Activated T-helper 1 cell treated with anti-CD3 and anti-CD28 coated beads, Interleukin-2, amount 50 U/mL, for 16 hours (primary cell): ENCODE measurements at places on chromosomes 3 and 15.

DNA sequence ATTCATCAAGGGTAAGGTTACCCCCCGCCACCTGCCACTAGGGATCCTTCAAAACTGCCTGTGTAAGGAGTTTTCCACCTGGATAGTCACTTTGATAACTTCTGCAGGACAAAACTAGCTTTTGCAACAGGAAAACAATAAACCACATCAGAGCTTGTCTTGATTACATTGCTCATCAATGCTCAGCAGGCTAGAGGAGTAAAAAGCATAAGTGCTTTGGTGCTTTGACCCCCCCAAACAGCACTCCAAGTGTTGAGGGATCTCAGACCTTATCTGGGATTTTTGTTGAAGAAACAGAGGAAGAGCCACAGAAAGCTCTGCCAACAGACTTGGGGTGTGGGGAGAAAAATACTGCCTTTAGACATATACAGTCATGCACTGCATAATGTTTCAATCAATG, 10.8 kb upstream of the PHLDB2 start:
- no peak for DNase-seq

DNA sequence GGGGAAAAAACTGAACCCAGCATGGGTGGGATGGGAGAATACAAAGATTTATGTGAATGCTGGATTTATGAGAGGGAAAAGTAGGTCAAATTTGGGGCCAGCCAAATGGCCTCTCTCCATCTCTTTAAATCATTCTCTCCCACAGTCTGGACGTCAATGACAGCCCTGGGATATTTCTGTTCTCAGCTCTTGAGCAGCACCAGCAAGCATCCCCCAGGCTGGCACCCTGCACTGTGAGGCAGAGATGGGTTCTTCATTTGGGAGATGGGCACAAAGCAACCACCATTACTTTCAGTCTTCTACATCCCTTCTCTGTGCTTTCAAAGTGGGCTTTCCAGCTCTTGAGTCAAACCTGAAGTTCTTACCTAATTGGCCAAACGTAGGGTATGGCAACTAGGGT, 321.0 kb downstream of the NTRK3 start:
- no peak for DNase-seq

- DNase-seq: no peak
These were observed 16.9 kb downstream of the CSPG4 start for GRCh38 chr15:75695634-75696310.

DNA sequence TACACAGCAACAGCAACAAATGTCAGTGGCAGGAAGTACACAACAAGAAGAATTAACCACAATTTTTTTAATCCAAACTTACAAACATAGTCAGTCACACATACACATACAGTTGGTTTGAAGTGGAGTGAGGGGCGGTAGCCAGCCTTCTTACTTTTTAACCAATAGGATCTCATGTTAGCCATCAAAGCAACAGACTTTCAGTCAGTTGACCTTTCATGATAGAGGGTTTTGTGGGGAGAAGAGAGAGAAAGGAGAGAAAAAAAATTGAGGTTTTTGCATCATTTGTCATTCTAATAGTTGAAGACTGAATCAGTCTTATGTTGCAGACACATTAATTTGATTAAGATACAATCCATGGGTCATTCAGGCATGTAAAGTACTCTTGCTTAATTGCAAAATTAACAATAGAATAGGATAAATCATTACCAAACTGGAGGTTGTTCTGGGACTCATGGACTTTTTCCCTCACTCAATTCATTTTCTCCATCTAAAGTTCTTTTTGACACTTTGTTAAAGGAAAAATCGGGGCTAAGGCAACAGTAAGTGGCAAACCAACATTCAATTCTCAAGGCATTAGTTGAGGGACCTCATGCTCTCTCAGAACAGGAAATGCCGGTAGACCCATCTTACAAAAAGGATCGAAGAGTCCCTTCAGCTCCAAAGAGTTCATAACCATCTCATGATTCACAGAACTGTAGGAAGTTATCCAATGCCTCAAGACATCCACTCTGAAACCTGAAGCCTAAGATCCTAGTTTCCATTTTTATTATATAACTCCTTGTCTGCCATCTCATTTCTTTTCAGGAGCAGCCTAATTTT, 159.5 kb upstream of the LPP start:
- no peak for DNase-seq

GRCh38 chr3:80338366-80338765, 570.6 kb upstream of the ROBO1 start:
- no peak for DNase-seq
